ENCODE measurements at places on chromosomes 5 and 9.

DNA sequence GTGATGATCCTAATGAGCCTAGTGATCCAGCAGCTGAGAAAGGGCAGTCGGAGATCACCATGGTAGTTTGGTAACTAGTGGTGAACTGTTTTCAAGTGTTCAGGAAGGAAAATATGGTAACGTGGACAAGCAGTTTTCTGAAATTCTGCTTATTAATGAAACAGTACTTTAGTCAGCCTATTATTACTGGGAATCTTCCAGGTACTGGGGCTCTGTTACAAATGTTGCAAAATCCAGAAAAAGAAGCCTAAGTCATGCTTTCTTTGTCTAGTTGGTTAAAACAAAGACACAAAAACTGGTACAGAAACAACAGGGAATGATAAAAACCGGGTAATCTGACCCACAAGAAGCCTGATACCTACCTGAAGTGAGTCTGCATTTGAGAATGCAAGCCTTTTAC, 18.2 kb downstream of the TTC23L start:
- DNase-seq, result no peak

- no peak for DNase-seq
Measured at GRCh38 chr9:7507566-7508270, 291.9 kb downstream of the DMAC1 start.

DNA sequence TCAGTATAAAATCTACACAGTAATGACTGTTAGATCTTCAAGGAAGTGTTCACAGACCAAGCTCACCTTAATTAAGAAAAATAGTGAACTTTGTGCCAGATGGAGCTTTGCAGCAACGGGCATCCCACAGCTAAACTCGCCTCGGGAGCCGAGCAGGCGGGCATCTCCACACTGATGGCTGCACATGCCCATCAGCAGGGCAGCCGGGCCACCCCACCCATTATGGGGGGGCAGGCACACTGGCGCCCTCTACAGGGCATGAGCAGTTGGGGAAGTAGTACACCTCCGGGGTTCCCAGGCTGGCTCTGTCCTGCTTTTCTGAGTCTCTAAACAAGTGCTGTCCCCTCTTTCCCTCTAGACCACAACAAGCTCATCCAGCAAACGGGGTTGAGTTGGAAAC, 21.6 kb downstream of the ANKS6 start:
- DNase-seq, result no peak

- peak; percentile 91 for DNase-seq
Measured at GRCh38 chr9:4297151-4297785, 2.6 kb downstream of the GLIS3 start.

DNA sequence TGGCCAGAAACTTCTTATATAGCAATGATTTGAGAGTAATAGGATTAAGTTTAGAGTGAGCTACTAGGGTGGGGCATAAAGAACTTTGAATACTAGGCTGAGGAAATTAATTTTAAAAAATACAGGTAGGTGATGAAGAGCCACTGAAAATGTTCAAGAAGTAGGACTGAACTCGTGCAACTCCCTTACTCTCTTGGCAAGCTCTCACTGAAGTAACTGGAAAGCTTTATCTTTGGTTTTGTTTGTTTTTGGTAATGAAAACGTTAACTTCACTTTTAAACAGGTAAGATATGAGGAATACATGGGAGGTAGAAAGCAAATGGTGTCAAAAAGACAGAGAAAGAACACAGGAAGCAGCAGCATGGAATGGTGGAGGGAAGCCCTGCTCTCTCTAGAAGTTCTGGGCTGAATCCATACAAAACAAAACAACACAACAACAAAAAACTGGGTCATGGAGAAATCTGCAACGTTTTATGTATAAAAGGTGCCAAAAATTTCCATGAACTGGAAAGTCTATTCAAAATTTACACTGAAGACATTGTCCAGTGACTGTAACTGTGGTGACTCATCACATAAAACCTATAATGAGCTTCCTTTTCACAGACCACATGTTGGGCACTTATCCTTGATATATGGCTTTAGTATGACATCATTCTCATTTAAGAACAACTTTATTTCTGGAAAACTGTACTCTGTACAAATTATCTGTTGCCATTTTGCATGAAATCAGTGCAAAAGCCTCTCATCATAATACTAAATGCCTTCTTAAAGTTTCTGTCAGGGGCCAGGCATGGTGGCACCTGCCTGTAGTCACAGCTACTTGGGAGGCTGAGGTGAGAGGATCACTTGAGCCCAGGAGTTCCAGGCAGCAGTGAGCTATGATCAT, 91.2 kb upstream of the CHD1 start:
- DNase-seq, result peak; percentile 90

- DNase-seq, result no peak
Measured at GRCh38 chr9:122342323-122343050, 28.3 kb upstream of the PTGS1 start.

DNA sequence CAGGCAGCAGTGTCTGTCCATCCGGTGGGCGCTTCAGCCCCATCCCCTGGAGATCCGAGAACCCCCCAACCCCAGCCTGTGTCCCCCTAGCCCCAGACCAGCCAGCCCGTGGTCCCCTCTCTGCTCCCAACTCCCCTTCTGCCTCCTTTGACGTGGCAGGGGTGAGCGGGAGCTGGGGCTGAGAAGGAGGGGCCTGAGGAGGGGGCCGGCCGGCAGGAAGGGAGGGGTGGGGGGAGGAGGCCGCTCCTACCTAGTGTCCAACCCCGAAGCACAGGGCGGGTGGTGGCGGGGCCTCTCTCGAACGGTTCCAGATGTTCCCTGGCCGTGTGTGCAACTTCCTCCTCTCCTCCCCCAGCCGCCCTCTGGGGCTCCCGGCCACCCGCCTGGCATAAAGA, 31.0 kb downstream of the GOLGA2 start:
- peak; percentile 89 for DNase-seq

- peak; percentile 11 for DNase-seq
Measured at GRCh38 chr5:83044926-83045325, 32.3 kb downstream of the TMEM167A start.

GRCh38 chr5:102216678-102217077, 79.4 kb downstream of the SLCO4C1 start:
- no peak for DNase-seq

GRCh38 chr9:75471549-75472114, 383.3 kb downstream of the OSTF1 start:
- DNase-seq, result no peak

DNA sequence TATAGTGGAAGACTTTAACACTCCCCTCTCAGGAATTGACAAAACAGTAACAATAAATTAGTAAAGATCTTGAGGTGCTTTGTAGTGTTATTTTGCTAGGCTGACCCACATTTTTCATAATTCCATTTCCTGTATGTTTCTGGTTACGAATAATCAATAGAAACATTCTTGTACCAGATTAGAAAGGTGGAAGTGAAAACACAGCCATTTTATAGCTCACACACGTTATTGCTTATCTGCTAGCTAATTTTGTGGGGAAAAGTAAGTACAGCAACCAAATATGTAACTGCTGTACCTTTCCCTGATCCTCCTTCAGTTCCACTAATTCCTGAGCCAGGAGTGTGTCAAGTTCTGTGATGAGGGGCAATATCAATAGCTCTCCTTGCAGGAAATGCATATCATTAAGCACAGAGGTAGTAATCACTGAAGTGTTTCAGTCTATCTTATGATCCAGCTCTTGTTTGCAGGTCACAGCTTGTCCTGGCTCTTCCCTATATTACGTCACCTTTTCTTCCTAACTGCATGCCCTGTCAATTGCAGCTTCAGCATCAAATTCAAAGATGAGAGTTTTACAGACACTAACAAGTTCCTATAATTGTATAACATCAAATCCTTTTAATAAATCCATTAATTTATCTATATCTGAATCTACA, 59.4 kb downstream of the MINAR2 start:
- DNase-seq, result no peak

- DNase-seq, result no peak
Measured at GRCh38 chr9:137721479-137721878, 102.7 kb downstream of the EHMT1 start.

DNA sequence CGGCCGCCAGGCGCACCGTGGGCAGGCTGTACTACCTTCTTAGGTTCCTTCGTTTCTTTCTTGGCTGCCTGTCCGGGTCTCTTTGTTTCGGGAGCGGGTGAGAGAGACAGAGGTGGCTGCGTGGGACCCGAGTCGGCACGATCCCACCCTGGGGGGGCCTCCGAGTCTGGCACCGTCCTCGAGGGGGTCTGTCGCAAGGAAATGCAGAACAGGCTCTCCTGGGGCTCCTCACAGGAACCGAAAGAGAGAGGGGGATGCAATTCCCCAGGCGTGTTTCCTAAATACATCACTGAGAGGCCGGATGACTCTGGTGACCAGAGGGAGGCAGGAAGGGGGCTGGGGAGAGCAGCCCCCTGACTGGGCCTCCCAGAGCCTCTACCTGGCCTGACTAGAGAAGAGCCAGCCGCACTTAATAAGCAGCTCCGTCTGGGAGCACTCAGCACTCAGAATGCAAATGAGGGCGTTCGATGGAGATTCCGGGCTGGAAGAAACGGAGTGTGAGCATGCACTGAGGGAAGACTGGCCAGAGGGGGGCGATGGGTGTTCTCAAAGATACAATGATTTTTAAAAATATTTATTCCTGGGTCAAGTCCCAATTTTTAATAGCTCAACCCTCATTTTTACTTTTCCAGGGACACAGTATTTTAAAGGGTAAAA, 11.7 kb upstream of the INPP5E start:
- no peak for DNase-seq

GRCh38 chr5:123000731-123001130, 35.8 kb downstream of the PPIC start:
- no peak for DNase-seq

All from fibroblast of pulmonary artery (primary cell).